ENCODE measurements at places on chromosomes 12 and 14. TPM values are rescaled to one million over a fixed set of nuclear protein-coding genes. Genes with fewer than 3 reads are reported as not detected.
A peak's percentile ranks its signal among the peaks of the same experiment; 100 is the strongest.

ENO2 gene
- total RNA-seq = 858 TPM

USP44 gene
- total RNA-seq = 0.82 TPM

TEDC1 gene
- 23.3 TPM for total RNA-seq

NR4A1 gene
- total RNA-seq = 47.6 TPM

- H3K4me3 ChIP-seq = no peak overlapping the region
- ATAC-seq = no peak
- no peaks in the 10 kb centered on the region for H3K4me1 ChIP-seq
These were observed 21.3 kb downstream of the LRTM2 start for GRCh38 chr12:1841586-1842182.

- no peak for ATAC-seq
- peak overlapping the region; percentile 2 for H3K27ac ChIP-seq
- H3K4me1 ChIP-seq = peaks cover 21% of the 10 kb centered on the region
- H3K4me3 ChIP-seq = peak overlapping the region; percentile 7
- peaks cover 89% of the 10 kb centered on the region for H3K36me3 ChIP-seq
These were observed 34.7 kb downstream of the SSH1 start for GRCh38 chr12:108822497-108823205.

GRCh38 chr12:99695050-99695449, 47.5 kb downstream of the GARIN6 start:
- no peak overlapping the region for H3K4me3 ChIP-seq
- H3K36me3 ChIP-seq = no peaks in the 10 kb centered on the region
- no peaks in the 10 kb centered on the region for H3K27me3 ChIP-seq
- H3K4me1 ChIP-seq = no peaks in the 10 kb centered on the region
- no peak for ATAC-seq

DNA sequence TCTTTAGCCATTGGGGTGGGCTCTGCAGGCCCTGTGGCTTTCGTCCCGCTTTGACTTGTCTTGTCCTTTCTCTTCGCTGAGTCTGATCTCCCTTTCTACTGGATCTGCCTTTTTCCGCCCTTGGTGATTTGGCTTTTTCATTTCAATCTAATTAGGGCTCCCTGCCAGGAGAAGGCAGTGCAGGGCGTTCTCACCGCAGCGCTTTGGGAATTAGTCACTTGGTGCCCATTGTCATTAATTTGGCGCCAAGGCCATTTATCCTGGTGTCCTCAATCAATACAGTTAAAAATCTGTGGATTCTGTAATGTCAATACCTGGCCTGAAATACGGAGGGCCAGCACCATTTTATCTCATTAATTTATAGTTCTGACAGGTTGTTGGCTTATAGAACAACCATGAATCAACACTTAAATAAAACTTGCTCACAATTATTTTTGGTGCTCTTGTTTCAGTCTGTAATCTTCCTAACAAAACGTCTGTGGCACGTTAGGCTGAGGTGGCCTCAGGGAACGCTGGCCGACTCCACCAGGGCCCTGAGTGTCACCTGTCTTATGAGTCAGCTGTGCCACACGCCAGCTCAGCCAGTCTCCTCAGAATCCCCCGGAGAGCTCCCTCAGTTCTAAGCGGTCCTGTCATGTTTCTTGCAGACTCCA, 115.7 kb downstream of the BEGAIN start:
- no peaks in the 10 kb centered on the region for H3K27me3 ChIP-seq
- no peak overlapping the region for H3K4me3 ChIP-seq
- H3K4me1 ChIP-seq = peaks cover 9% of the 10 kb centered on the region
- no peaks in the 10 kb centered on the region for H3K36me3 ChIP-seq
- ATAC-seq = no peak

- H3K4me3 ChIP-seq = no peak overlapping the region
- ATAC-seq = no peak
- H3K36me3 ChIP-seq = no peaks in the 10 kb centered on the region
- H3K4me1 ChIP-seq = no peaks in the 10 kb centered on the region
- H3K27me3 ChIP-seq = no peaks in the 10 kb centered on the region
- no peak overlapping the region for H3K27ac ChIP-seq
These were observed 165.8 kb upstream of the SYT1 start for GRCh38 chr12:78698747-78699146.

- no peak overlapping the region for H3K27ac ChIP-seq
- no peak for ATAC-seq
- no peaks in the 10 kb centered on the region for H3K4me1 ChIP-seq
- H3K36me3 ChIP-seq = no peaks in the 10 kb centered on the region
- no peak overlapping the region for H3K4me3 ChIP-seq
- H3K27me3 ChIP-seq = peaks cover 4% of the 10 kb centered on the region
These were observed 97.1 kb upstream of the NRXN3 start for GRCh38 chr14:78073028-78073427.

DNA sequence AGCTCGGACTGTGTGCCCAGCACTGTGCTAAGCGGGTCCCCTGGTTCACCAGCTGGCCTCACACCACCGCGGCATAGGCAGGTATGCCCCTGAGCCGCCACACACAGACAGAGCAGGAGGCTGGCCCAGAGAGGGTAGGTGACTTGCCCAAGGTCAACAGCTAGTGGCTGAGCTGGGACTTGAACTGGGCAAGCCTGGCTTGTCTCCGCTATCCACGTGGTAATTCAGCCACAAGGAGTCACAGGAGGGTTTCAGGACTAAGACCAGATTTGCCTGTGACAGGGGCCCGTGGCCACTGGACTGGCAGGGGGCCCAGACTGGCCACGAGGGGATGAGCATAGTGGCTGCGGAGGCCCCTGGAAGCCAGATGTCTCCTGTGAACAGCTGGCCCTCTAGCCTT, 47.7 kb downstream of the NCOR2 start:
- no peak overlapping the region for H3K27ac ChIP-seq
- H3K36me3 ChIP-seq = peaks cover 5% of the 10 kb centered on the region
- no peak for ATAC-seq
- H3K4me1 ChIP-seq = peaks cover 12% of the 10 kb centered on the region
- no peaks in the 10 kb centered on the region for H3K27me3 ChIP-seq

All from activated T-helper 17 cell treated with anti-CD3 and anti-CD28 coated beads, Interleukin-2, amount 50 U/mL, for 72 hours (primary cell).